Fibroblast of skin of right biceps (primary cell): ENCODE measurements at places on chromosomes 16 and 17.

- peak; percentile 45 for DNase-seq
Observed at GRCh38 chr17:63082273-63082861, 116.3 kb downstream of the TANC2 start.

DNA sequence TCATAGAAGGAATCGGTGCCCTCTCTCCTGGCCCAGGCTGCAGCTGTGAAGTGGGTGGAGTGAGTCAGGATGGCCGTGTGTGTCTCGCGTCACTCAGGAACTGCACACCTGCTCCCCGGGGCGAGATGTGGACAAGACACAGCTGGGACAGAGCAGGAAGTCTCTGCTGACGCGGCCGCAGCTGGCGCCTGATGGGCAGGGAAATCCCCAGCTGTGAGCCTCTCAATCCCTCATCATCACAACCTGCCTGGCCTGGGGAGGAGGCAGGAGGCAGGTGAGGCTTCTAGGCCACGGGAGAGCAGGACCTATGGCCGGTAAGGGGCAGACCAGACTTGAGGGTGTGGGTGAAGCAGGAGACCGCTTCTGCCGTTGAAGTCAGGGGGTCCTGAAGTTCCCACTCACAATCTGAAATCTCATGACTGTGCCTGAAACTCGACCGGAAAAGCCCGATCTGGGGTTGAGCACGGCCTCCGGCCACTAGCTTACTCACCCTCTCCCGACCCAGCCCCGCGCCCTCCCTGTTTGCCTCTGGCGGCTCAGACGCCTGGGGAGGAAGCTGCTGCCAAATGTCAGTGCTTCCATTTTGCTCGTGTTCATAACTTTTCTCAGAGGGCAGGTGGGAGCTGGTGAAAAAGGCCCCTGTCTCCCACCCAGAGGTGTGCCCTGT, 1.1 kb upstream of the TRPV3 start:
- no peak for DNase-seq

DNA sequence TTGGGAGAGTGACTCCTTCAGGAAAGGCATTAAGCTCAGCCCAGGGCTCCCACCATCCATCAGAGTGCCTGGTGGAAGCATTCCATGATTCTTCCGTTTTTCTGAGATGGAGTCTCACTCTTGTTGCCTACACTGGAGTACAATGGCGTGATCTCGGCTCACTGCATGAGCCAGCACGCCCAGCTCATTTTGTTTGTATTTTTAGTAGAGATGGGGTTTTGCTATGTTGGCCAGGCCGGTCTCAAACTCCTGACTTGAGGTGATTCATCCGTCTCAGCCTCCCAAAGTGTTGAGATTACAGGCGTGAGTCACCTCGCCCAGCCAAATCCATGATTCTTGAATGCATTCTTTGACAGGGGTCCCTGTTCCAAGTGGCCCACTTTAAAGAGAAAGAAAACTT, 23.1 kb downstream of the MIS12 start:
- DNase-seq, result peak; percentile 84

- DNase-seq, result no peak
Observed at GRCh38 chr16:49048557-49048956, 233.1 kb downstream of the CBLN1 start.

DNA sequence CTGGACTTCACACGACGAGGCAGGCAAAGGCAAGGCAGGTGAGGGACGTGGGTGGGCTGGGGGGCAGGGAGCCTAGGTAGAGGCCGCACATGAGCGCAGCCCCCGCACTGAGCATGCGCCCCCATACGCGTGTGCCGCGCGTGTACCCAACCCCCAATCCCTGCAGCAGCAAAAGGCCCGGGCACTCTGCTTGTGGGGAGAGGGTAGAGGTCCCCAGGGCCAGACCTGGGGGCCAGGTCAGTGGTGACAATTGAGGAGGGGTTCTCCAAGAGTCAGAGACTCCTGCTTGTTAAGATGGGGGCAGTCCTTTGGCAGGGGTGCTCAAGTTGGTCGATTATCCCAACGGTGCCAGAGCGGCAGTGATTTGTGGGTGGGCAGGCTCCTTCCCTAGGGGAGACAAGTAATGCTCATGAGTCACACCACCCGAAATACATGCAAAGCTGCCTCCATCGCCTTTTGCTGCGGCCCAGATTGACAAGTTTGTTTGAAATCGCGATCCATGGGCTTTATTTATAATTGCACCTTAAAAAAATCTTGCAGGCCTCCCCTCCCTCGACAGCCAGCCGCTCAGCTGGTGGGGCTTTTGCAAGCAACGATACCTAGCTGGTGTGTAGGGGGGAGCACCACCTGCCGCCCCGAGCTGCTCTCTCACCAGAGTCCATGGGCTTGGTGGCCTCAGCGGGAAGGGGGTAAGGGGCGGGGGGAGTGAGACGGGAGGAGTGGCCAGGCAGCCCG, 1.1 kb upstream of the GIT1 start:
- peak; percentile 77 for DNase-seq
